ENCODE measurements at places on chromosomes 12 and 14.

DNA sequence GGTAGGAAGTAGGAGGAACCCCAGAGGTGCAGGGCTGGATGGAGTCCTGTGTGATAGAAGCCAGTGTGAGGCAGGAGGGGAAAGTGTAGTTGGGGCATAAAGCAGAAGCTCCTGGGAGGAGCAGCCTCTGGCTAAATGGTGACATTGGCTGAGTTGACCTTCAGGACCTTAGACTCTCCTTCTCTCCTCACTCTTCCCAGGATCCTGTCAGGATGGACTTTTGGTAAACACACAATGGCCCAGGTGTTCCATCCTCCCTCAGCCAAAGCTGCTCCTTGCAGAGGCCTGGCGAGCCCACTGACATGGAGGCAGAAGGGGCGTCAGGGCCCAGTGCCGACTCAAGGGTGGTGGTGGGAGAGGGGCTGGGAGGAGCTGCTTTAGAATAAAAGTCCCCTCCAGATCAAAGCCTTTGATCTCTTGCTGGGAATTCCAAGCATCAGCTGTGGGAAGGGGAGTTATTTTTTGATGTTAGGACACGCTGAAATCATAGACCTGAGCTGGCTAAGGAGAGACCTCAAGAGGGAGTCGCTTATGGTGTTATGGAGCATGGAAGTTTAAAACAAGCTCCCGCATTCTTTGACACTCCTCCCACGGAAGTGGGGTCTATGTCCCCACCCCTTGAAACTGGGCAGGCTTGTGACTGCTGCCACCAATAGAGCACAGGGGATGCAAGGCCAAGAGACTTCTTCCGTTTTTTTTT, 44.1 kb downstream of the SMIM41 start:
- DNase-seq = no peak

DNA sequence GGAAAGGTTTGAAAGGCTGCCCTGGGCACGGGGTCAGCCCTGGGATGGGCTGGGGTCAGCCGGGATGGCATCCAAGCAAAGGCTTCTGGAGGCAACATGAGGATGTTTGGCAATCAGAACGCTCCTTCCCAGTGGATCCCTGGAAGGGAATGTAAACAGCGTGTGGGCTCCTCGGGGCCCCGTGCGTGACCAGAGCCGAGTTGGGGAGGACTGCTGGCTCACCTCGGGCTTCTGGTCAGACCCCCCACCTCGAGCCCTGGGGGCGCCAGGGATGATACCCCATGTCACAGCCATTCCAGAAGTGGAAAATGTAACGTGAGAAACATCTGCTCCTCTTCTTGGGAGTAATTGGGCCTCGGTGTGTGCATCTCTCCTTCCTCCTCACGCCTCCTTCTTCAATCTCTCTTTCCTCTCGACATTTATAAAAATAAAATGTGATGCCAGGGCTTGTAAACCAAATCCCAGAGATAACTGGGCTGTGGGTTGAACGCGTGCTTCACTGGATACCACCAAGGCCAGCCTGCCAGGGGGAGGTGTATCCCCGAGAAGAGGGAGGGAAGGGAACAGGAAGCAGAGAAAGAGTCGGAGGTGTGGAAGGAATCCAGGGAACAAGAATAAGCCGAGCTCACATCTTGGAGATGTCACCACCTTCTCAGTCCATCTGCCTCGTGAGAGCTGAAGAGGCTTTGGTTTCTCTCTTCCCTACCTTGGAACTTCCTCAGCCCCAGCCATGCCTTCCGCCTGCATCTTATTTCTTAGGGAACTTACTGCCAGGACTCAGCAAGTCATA, 144.8 kb downstream of the NUAK1 start:
- no peak for DNase-seq

DNA sequence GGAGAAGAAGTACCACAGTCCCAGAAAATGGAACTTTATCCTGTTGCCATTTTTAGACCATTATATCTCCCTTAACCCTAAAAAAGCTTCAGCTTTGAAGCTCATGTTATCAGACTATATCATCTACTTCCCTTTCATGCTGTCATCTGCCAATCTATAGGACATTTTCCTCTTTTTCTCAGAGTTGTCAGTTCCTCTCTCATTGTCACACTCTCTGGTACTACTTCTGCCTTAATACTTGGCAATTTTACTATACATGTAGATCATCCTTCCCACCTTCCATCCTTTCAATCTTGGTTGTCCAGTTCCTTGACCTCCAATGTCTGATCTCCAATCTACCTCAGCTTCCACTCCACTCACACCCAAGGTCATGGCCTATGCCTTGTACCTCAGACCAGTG, 57.4 kb downstream of the SLC15A5 start:
- DNase-seq = no peak

DNA sequence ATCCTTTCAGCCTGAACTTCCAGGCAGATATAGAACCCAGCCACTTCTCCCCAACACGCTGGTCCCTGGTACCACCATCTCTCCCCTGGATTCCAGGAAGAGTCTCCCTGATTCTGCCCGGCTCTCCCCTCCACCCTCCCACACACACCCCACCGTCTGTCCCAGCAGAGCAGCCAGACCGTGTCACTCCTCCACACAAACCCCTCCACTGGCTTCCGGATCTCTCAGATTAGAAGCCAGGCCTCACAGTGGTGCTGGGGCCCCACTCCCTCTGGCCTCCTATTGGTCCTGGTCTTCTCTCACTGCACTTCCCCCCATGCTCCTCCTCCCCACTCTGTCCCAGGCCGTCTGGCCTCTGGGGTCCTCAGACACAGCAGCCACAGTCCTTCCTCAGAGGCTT, 52.4 kb upstream of the CDKN3 start:
- DNase-seq = no peak

DNA sequence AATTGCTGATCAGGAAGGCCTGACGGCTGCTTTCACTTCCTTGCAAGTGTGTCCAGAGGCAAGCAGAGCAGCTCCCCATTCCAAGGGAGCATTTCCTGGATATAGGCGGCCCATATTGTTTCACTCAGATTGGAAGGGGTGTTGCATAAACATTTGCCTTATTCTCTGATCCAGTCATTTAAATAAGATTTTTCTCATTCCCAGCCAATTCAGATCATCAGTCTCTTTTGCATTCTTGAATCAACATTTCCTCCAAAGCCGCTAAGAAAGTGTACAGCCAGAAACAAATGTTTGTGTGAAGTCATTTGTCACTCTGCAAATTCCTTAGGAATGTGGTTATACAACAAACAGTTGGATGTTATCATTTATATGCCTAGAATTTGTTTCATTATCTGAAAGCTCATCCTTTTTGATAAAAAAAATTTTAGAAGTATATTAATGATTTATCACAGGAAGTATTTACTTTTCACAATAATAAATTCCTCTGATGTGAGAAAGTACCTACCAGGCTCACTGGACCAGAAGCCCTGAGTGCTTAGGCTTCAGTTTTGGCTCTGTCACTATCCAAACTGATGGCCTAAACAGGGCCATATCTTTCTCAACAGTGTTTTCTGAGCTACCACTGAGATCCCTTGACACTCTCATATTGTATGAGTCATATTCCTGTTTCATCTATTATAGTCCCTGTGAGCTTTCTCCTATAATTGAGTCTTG, 379.6 kb downstream of the CCDC91 start:
- DNase-seq = no peak

GRCh38 chr12:92929983-92930382, 888 bp upstream of the EEA1 start:
- no peak for DNase-seq

- DNase-seq = no peak
These were observed 93.9 kb upstream of the ZDHHC17 start for GRCh38 chr12:76669981-76670380.

GRCh38 chr14:22900081-22900799, 17.2 kb downstream of the REM2 start:
- DNase-seq = no peak

- DNase-seq = no peak
These were observed 11.6 kb downstream of the ANO6 start for GRCh38 chr12:45227316-45228067.

GRCh38 chr12:51947246-51947996, 4.1 kb upstream of the ACVR1B start:
- no peak for DNase-seq

DNA sequence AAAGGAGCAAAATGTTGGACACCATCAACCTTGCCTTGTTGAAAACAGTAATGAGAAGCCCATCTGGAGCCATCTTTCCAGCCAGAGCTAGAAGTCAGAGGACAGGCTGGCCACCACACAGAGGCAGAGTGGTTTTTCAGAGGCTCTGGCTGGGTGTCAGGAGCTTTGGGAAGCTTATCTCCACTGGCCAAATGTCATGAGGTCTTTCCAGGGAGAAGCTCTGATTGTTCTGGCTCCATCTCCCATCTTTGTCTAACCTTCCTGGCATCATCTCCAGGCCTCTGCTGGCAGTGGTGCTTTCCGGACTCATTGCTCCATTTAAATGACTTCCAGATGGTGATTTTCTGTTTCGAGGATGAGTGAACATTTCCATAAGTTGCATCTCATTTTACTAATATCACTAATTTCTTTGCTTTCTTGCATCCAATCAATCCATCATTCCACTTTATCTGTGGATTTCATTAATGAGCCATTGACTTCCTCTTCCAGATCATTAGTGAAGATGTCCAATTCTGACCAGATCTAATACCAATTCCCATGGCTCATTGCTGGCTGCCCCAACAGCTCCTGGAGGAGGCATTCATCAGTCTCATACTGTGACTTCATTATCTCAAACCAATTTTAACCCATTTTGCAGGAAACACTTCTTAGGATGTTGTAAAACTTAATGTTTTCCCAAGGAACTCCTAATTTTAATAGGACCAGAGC, 35.3 kb upstream of the TMTC1 start:
- DNase-seq = no peak

DNA sequence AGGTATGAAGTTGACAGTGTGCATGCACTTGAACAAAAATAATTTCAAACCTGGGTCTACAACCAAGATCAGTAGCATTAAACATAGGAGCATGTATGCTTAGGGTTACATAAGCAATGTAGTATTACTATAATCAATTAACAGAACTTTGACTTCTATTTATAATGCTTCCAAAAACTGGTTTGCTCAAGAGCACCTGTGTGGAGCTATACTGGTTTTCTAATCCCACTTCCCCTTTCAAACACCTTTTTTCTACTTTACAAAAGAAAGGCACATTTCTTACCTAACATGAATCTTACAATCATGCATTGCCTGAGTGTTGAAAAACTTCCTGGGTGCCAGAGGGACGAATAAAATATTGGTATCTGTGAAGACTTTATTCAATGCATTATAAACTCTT, 72.7 kb downstream of the EFCAB11 start:
- DNase-seq = no peak

GRCh38 chr12:123690191-123690840, 19.4 kb downstream of the TCTN2 start:
- no peak for DNase-seq

DNA sequence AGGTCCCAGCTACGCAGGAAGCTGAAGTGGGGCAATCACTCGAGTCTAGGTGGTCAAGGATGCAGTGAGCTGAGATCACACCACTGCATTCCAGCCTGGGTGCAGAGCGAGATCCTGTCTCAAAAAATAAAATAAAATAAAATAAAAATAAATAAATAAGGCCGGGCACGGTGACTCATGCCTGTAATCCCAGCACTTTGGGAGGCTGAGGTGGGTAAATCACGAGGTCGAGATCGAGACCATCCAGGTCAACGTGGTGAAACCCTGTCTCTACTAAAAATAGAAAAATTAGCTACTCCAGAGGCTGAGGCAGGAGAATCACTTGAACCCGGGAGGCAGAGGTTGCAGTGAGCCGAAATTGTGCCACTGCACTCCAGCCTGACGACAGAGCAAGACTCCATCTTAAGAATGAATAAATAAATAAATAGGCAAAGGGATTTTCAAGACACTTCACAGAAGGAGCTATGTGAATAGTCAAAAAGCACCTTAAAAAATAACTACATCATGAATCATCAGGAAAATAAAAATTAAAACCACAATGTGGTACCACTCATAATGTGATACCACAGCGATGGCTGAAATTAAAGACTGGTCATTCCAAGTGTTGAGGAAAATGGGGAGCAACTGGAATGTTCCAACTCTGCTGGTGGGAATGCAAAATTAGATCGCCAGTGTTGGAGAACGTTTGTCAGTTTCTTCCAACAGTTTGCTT, 92.9 kb upstream of the TBX3 start:
- no peak for DNase-seq

GRCh38 chr12:57240926-57241401, 10.0 kb downstream of the STAC3 start:
- DNase-seq = no peak

DNA sequence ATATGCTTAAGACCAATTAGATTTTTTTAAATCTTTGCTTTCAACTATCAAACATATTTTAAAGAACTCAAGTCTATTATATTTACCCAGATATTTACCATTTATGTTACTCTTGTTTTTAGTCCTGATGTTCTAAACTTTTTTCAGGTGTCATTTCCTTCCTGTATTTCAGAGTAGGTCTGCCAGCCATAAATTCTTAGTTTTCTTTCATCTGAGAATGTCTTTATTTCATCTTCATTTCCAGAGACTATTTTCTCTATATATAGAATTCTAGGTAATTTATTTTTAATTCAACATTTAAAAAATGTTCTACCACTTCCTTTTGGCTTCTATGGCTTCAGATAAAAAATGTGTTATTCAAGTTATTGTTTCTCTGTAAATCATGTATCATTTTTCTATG, 218.2 kb upstream of the AMIGO2 start:
- no peak for DNase-seq

GRCh38 chr14:103078420-103078749, 5.6 kb upstream of the LBHD2 start:
- DNase-seq = peak; percentile 76

GRCh38 chr12:128245121-128245520, 21.8 kb upstream of the TMEM132C start:
- no peak for DNase-seq

- DNase-seq = peak; percentile 54
These were observed 43.9 kb downstream of the CCDC88C start for GRCh38 chr14:91373591-91374254.

- DNase-seq = no peak
These were observed 1228.2 kb upstream of the TMEM132C start for GRCh38 chr12:127038761-127039160.

DNA sequence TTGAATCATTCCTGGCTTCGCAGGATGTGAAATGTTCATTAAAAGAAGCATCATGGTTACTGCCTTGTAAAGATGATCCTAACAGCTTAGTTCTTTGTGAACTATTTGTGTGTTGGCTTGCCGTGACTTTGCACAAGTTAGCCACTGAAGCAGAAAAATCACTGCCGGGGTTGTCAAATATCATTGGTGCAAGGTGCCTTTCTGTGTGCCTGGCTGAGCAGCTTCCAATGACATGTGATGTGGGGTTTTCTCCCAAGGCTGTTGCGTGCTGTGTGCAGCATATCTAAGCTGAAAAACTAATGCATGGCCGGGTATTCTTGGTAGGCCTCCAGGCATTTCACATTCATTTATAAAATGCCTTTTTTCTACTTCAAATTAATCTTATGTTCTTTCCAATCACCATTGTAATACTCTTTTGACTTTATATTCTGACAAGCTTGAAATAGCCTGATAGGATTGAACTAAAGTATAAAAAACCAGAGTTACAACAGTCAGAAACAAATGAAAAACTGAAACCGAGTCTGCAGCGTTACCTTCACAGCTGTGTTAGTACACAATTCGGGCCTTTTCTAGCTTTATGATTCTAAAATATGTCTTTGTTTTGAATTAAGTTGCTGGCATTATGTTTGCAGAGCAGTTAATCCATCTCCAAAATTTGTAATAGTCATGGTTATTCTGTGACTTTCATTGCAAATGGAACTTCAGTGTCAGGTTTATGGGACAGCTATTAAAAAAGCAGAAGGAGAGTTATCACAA, 222.1 kb downstream of the SYT1 start:
- DNase-seq = no peak

Data from CD8-positive, alpha-beta T cell (primary cell).